ENCODE measurements at places on chromosomes 12 and 14. TPM values are rescaled to one million over a fixed set of nuclear protein-coding genes. Genes with fewer than 3 reads are reported as not detected.

DNA sequence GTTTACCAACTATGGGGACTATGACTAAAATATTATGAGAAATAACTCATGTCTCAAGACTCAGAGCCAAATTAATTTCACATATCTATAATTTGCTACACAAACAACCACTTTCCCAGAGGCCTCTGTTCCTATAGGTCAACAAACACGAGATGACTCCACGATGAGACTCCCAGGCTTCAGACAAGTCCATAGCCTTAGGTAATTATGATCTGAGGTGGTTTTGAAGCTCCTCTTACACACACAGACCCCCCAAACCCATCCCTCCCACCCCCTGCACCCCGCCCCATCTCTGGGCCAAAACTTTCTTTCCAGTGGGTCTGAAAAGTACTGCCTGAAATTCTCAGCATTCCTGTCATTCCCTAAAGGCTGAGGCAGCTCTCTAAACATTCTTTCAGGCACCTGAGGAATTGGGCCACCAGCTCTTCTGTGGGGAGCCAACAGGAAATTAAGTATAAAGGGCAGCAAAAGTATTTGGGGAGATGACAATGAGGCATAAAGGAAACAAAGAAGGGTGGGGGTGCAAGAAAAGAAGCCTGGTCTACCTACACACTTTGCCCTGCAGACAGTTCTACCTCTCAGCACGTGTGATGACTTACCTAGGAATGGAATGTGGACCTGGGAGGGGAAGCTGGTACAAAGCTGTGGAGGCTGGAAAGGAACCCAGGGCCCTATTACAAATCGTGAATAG, 143.6 kb downstream of the PAWR start:
- DNase-seq = no peak

DNA sequence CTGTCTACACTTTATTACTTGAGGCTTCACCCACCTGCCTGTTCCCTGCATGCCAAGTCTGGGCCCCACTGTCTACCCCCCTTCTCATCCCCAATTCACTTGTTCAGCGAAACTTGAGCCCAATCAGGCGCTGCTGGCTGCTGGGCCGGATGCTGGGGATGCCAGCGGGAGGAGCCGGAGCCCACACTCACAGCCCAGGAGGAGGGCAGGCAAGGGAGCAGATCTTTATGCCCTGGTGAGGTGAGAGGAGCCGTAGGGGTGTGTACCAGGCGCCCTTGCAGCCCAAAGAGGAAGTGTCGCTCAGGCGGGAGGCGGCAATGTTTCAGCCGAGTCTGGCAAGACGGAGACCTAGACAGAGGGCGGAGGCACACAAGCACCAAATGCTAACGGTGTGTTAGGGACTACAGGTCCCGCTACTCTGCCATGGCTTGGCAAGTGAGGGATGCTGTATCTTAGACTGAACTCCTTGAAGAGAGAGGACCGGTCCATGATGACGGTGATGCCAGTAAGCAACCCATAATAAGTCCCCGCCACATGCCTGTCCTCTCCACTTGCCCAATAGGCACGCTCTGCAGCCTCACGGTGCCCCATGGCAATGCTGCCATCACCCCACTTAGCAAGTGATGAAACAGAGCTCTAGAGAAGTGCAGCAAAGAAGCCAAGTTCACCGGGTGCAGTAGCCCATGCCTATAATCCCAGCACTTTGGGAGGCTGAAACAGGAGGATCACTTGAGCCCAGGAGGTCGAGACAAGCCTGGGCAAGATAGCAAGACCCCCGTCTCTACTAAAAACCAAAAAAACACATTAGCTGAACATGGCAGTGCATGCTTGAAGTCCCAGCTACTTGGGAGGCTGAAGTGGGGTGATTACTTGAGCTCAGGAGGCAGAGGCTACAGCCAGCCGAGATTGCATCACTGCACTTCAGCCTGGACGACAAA, 41.6 kb downstream of the LRRC74A start:
- no peak for DNase-seq

GRCh38 chr14:32102152-32102787, 25.2 kb downstream of the ARHGAP5 start:
- DNase-seq = no peak

DNA sequence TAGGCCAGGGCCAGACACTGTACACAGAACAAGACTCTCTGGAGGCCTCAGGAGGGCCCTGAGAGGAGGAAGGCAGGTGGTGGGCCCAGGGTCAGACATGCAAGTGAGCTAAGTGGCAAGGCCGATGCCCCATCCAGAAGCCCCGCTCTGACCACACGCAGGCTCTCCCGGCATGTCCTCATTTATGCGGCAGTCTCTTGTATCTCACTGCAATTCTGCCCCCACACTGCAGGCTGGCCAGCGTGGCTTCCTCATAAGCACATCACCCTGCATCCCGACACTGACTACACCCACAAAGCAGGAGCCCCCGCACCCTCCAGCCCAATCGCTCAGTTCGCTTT, 17.5 kb downstream of the SSH1 start:
- DNase-seq = no peak

DNA sequence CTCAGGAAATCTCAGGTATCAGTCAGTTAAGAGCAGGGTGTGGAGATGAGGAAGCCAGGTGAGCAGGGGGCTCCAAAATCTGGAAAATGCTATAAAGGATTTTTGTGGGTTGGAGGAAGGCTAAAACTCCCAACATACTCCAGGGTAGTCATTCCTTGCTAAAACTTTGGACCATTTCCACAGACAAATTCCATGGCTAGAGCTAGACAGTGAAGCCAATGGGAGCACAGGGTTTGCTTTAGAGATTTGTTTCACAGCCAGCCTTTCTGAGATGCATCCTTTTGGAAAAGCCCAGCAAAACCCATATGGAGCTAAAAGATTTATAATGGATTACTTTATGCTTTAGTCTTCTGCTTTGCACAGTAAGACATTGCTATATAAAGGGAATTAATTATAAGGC, 146.5 kb downstream of the SAMD4A start:
- no peak for DNase-seq

DNA sequence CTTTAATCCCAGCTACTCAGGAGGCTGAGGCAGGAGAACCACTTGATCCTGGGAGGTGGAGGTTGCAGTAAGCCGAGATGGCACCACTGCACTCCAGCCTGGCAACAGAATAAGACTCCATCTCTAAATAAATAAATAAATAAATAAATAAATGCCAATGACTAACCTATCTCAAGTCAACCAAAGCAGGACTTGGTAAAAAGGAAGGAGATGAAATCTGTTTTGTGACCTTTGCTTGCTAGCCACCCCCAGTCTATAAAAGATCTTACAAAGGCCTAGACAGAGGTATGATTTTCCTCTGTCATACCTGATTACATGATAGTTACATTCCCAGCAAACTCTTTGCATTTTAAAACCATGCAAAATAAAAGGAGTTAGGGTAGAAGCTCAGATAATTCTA, 13.5 kb upstream of the METTL17 start:
- DNase-seq = no peak

GRCh38 chr12:66062290-66062625, 68.3 kb downstream of the LLPH start:
- no peak for DNase-seq

GRCh38 chr14:95331708-95332408, 12.2 kb upstream of the CLMN start:
- no peak for DNase-seq

Gene MAP1LC3B2
- 1.8 TPM for total RNA-seq

Gene HSPB8
- total RNA-seq = 27.3 TPM

Gene COL2A1
- total RNA-seq = 26.7 TPM

Gene ACVRL1
- 8.4 TPM for total RNA-seq

Gene SCFD1
- 190 TPM for total RNA-seq

Gene NCOR2
- total RNA-seq = 29.4 TPM

Gene PZP
- 0.39 TPM for total RNA-seq

Gene GNB3
- total RNA-seq = 5.1 TPM

Data from spinal cord (tissue), 10 donors.